ENCODE measurements at places on chromosomes 5 and 9.

- peak; percentile 12 for DNase-seq
Observed at GRCh38 chr5:81165493-81166119, 67.5 kb upstream of the CKMT2 start.

DNA sequence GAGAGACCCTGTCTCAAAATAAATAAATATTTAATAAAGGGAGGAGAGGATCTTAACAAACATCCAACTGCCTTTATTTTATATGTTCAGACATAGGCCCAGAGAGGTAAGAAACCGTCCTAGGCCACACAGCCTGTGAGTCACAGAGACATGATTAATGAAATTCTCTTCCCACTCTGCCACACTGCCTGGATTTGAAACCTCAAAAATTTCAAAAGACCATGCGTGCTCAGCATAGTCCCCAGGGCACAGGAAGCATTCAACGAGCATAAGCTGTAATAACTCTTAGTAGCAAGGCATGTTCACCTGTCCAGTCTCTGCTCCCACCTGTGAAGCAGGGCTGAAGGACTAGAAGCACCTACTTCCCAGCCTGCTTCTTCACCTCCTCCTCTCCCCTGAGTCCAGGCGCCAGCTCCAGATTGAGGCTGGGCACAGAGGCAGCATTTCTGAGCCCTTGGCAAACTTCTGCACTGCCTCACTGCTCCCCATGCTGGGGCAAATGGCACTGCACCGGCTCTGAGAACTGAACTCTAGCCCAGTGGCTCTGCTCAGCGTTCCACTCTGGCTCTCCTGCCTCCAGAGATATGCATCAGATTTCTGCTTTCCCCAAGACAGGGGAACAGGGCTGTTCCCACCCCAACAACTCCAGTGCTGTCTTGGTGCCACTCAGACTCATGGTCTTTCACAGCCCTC, 1.1 kb downstream of the FAT2 start:
- DNase-seq = no peak

- no peak for DNase-seq
Observed at GRCh38 chr9:93085676-93086075, 10.3 kb upstream of the CARD19 start.

DNA sequence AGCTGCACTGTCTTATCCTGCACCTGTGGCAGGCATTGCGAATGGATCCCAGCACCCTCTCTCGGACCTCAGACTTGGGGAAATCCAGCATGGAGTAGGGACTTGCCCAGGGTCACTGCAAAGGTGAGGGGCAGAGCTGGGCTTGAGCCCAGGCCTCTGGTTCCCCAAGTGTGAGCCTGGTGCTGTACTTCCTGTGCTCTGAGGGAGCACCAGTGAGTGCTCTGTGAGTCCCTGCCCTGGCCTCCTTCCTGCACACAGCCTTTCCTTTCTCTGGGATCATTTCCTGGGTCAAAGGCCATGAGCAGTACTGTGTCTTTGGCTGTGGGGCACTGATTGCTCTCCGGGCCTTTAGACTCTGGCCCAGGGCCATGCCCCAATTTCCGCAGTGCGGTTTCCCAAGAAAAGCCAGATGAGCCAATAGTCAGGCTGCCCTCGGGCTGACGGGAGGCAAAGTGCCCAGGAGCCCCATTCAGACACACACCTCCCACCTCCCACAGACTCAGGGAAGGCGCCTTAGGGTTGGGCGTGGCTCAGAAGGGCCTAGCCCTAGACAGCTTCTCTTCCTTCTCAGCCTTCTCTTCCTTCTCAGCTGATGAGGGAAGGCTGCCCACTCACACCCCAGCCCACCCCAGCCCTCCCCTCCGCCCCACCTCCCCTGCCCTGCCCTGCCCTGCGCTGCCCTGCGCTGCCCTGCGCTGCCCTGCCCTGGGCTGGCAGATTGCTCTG, 23.3 kb upstream of the TRIM14 start:
- no peak for DNase-seq

- no peak for DNase-seq
Observed at GRCh38 chr9:111992523-111992922, 95.9 kb downstream of the UGCG start.

- no peak for DNase-seq
Observed at GRCh38 chr5:181059297-181060230, 19.5 kb downstream of the BTNL9 start.

GRCh38 chr9:106927916-106928315, 65.0 kb downstream of the ZNF462 start:
- DNase-seq = no peak

GRCh38 chr5:136799806-136800372, 434.5 kb upstream of the TRPC7 start:
- no peak for DNase-seq

DNA sequence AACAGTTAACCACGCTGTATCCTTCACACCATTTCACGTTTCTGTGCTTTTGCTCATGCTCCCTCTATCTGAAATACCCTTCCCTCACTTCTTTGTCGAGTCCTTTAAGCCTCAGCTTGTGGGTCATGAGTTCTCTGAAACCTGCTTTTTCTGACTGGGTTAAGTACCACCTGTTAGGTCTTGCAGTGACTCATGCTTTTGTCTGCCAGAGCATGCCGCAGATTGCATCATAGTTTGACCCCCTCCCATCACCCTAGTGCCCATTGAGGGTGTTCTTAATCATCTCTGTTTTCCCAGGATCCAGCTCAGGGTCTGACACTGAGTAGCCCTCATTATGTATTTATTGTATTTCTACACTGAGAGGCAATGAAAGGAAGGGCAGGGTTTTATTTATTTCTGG, 190.2 kb downstream of the ASTN2 start:
- DNase-seq = no peak

DNA sequence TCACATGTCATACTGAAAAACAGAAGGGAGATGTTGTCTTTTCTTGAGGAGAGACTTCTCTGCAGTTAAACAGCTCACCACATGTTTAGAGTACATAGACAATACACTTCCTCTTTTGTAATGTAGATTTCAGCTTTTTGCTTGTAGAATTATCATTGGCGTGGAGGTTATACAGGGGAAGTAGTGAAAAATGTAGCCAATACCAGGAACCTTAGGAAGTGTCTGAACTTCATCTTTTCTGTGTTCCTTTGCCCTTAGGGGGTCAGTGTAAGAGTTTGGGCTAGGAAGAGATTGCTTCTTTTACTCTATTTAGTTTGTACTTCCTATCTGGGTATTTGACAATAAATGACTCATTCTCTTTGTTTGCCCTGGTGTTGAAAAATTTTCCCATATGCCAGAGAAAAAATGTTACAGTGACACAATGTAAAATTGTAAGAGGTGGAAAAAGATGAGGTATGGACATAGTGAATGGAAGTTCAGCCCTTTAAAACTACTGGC, 21.0 kb upstream of the CDKN2B start:
- DNase-seq = no peak

GRCh38 chr9:124368692-124369091, 46.5 kb downstream of the PSMB7 start:
- DNase-seq = no peak

DNA sequence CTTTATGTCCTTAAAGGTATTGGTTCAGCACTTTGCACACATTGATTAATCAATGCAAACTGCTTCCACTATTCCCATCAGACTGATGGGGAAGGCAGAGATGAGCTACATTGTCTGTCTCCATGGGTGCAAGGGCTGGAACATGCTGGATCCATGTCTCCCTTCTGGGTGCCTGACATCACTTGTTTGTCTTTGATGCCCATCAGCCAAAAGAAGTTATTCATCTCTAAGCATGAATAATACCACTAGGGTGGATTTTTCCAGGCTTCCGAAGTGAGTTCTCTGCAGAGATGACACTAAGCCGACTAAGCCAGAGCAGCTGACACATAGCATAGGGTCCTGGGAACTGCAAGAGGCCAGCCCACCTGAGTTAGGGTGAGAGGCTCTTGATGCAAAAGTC, 8.7 kb downstream of the FGF1 start:
- DNase-seq = no peak
